SK-N-SH (cell line): ENCODE measurements at places on chromosomes 5 and 9. TPM values are rescaled to one million over a fixed set of nuclear protein-coding genes. Genes with fewer than 3 reads are reported as not detected.
A peak's percentile ranks its signal among the peaks of the same experiment; 100 is the strongest.

DNA sequence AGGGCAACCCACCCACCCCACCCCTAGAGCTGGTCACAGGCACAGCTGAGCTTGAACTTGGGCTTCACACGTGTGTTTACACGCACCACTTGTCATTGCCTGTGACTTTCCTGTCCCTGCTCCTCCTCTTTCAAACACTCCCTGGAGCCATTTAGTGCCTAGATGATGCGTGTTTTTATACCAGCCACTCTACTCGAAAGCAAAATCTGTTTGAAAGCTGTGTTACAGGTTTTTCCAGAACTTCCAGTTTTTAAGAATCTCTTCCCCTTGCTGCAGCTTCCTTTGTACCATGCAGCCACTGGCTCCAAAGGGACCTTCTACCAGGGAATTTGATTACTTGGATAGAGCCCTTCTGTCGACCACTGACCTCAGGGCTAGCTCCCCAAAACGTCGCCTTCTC, 78.8 kb upstream of the SPRY4 start:
- DNase-seq: no peak

GRCh38 chr5:138282920-138283742, 8.7 kb upstream of the GFRA3 start:
- DNase-seq: peak; percentile 74

DNA sequence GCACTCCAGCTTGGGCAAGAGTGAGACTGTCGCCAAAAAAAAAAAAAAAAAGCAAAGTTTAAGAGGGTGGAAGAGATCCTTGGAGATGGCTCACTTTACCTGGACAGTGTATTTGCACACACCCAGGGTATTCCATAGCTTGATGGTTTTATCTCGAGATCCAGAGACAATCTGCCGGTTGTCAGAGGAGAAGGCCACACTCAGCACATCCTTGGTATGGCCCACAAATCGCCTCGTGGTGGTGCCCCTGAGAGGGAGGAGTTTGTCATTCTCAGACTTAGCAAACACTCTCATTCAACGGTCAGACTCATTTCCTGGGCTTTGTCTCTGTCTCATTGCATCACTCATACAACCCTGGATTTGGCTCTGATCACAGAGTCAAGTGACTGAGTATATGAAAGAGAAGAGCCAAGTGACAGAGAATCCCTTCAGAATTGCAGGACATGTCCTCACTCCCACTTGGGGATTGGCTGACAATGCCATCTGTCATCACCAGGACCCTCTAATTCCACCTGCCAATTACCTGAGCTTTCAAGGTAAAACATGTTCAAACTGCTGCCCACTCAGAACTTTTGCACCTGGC, 2.2 kb downstream of the RACK1 start:
- DNase-seq: peak; percentile 29

- DNase-seq: no peak
Observed at GRCh38 chr5:6503342-6503741, 54.7 kb downstream of the UBE2QL1 start.

- no peak for DNase-seq
Observed at GRCh38 chr5:60453186-60453976, 246.6 kb downstream of the DEPDC1B start.

- no peak for DNase-seq
Observed at GRCh38 chr5:175489693-175490443, 11.5 kb downstream of the SFXN1 start.

GRCh38 chr5:59174248-59174844, 591.5 kb downstream of the RAB3C start:
- DNase-seq: peak; percentile 54

- no peak for DNase-seq
Observed at GRCh38 chr9:89848060-89849040, 243.5 kb downstream of the GADD45G start.

DNA sequence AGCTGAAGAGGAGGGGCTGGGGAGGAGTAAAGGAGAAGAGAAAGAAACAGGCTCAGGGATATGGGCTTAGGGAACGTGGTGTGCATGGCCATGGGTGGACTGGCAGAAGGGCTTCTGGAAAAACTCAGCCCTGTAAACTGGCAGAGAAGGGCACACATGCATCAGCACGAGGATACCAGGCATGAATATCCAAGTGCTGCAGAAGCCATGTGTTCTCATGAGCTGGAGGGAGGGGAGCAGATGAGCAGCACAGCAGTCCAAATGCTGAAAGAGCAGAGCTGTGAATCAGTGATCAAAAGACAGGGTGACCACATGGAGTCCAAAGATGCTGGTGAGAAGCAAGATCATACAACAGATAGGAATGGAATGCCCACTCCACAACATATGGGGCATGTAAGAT, 72.3 kb downstream of the SEMA5A start:
- DNase-seq: no peak

DNA sequence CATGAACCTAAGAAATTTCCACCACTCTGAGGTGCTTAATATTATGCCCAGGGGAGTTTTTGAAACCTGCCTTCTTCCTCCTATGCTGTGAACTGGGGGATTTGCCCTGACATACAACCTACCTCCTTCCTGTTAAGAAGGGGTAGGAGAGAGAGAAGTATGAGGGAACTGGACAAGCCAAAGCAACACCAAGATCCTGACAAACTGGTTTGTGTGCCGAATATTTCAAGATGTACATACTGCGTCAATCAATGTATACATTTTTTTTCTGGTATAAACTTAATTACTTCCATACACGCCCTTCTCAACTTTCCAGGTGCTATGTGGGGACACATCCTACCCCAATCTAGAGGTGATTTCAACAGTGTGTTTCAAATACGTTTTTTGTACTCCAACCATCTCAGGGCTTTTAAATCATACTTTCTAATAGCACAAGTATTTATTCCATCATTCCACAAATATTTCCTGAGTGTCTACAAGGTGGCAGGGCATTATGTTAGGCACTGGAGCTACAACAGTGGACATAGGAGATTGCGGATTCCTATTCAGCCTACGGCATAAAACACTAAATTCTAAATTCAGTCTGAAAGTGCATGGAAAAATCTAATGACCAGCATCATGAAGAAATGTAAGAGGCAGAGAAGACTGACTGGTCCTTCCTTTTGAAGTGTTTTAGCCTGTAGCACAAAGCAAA, 70.1 kb upstream of the IFNK start:
- no peak for DNase-seq

- DNase-seq: no peak
Observed at GRCh38 chr9:18333157-18333556, 140.8 kb upstream of the ADAMTSL1 start.

Gene TAS2R1
- not detected in 2 replicates for polyA plus RNA-seq

Gene ZNF608
- polyA plus RNA-seq: 4.9 and 5.2 TPM in 2 replicates

Gene DRD1
- 0.02 TPM in 1 of 2 replicates, not detected in the other for polyA plus RNA-seq

Gene CATSPER3
- polyA plus RNA-seq: 0.26 and 0.37 TPM in 2 replicates

Gene PRRT1B
- not detected in 2 replicates for polyA plus RNA-seq

Gene FCN1
- polyA plus RNA-seq: not detected in 2 replicates

Gene SUSD3
- 0.49 and 0.67 TPM in 2 replicates for polyA plus RNA-seq

Gene C9orf152
- polyA plus RNA-seq: not detected in 2 replicates

Gene TMC1
- 0.10 TPM in 1 of 2 replicates, not detected in the other for polyA plus RNA-seq

Gene SVEP1
- polyA plus RNA-seq: 0.10 and 0.11 TPM in 2 replicates

Gene C5orf52
- not detected in 2 replicates for polyA plus RNA-seq
